DND-41 (cell line): ENCODE measurements at places on chromosomes 5 and 9.
A peak's percentile ranks its signal among the peaks of the same experiment; 100 is the strongest.

- no peaks in the 10 kb centered on the region for H3K4me1 ChIP-seq
- no peak for DNase-seq
- H3K4me3 ChIP-seq, result no peak overlapping the region
- H3K27ac ChIP-seq, result no peak overlapping the region
- H3K36me3 ChIP-seq, result no peaks in the 10 kb centered on the region
- no peaks in the 10 kb centered on the region for H3K27me3 ChIP-seq
These were observed 135.2 kb downstream of the PCSK1 start for GRCh38 chr5:96297867-96298266.

DNA sequence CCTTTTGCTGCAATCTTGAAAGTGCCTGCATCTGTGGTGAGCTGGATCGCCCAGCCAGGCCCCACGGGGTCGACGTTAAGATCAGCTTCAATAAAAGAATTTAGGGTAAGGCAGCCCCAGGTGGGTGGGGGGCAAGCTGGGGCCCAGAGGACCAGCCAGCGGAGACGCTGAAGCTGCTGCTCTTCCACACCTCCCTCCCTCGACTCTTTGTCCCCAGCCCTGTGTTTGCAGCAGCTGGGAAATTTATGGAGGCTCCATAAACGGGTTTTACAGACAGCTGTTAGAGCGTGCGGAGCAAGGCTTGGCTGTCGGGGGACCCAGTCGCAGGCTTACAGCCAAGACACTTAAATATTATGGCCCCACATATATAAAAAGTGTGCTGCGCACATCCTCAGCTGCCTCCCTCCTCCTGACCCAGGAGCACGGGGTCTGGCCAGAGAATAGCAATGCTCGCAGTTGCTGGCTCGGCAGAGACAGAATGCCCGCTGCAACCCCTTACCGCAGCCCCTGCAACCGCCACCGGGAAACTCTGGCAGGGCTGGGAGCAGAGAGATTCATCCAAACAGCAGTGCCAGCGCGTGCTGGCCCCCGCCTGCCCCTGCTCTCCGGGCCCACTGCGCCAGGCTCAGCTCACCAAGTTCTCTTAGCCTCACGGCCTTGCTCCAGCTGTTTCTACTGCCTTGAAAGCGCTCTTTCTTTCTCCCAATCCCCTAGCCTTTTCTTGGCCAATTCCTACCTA is 28.4 kb upstream of the MVB12B start:
- DNase-seq, result no peak
- H3K27ac ChIP-seq, result no peak overlapping the region
- H3K36me3 ChIP-seq, result no peaks in the 10 kb centered on the region

GRCh38 chr9:127570533-127571111 is 41.5 kb upstream of the STXBP1 start:
- no peak overlapping the region for H3K27ac ChIP-seq
- no peaks in the 10 kb centered on the region for H3K36me3 ChIP-seq
- no peak for DNase-seq
- peaks cover 11% of the 10 kb centered on the region for H3K4me1 ChIP-seq
- H3K4me3 ChIP-seq, result no peak overlapping the region
- no peaks in the 10 kb centered on the region for H3K27me3 ChIP-seq

- H3K4me3 ChIP-seq, result no peak overlapping the region
- H3K36me3 ChIP-seq, result no peaks in the 10 kb centered on the region
- H3K4me1 ChIP-seq, result peaks cover 19% of the 10 kb centered on the region
- H3K27ac ChIP-seq, result peak overlapping the region; percentile 8; the same call in 1 of the 2 replicates
- H3K27me3 ChIP-seq, result no peaks in the 10 kb centered on the region
- no peak for DNase-seq
These were observed 49.7 kb downstream of the PARP8 start for GRCh38 chr5:50716134-50716533.

- peaks cover 5% of the 10 kb centered on the region for H3K4me1 ChIP-seq
- no peaks in the 10 kb centered on the region for H3K36me3 ChIP-seq
- no peak overlapping the region for H3K4me3 ChIP-seq
- DNase-seq, result no peak
- no peaks in the 10 kb centered on the region for H3K27me3 ChIP-seq
These were observed 200.1 kb downstream of the DCP2 start for GRCh38 chr5:113176734-113177133.

DNA sequence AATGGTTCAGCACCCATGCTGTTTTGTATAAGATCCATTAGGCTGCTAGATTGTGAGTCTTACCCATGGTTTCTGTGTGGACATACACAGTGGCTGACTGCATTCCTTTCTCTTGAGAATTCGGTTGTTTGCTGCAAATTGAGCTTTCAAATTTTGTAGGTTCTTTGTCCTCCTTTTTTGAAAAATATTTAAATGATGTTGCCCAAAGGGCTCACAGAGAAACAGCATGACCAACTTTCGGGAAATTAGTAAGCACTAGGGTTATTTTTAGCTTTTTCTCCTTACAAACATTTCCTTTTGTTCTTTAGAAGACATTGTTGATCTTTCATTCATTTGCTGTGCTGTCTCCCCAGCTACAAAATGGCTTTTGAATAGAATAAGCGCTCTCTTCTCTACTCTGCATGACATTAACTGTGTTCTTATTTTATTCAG is 79.4 kb downstream of the NLN start:
- peaks cover 14% of the 10 kb centered on the region for H3K4me1 ChIP-seq
- no peaks in the 10 kb centered on the region for H3K27me3 ChIP-seq
- peaks cover 27% of the 10 kb centered on the region for H3K36me3 ChIP-seq
- no peak overlapping the region for H3K4me3 ChIP-seq
- H3K27ac ChIP-seq, result no peak overlapping the region

DNA sequence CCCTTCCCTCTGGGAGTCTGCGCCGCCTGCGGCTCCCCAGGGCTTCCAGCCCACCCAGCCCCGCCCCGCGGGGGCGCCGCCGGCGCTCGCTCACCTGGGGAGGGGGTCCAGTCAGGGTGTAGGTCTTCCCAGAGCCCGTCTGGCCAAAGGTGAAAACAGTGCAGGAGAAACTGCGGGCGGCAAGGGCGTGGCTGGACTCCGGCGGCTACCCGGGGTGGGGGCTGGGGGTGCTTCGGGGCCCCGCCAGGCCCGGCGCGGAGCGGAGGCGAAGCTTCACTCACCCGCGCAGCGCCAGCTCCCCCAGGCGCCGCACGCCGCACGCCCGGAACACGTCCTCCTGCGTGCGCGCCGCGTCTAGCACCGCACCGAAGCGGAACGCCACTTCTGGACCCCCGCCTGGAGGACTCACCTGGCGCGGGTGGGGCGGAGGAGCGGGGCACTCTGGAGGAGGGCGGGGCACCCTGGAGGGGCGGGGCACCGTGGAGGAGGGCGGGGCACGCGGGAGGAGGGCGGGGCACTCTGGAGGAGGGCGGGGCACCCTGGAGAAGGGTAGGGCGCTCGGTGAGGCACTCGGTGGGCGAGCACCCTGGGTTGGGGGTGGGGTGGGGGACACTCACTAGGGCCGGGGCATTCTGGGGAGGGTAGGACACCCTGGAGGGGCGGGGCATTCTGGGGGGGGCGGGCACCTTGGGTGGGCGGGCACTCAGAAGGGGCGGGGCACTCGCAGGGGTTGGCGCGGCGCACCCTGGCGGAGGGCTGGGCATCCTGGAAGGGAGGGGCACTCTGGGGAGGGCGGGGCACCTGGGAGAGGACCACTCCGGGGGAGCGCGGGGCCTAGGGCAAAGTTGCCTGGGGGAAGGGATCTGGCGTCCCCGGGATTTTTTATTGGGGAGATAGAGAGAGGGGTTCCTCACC is 814 bp downstream of the KIF12 start:
- H3K27ac ChIP-seq, result no peak overlapping the region
- no peaks in the 10 kb centered on the region for H3K36me3 ChIP-seq
- no peak overlapping the region for H3K4me3 ChIP-seq
- H3K27me3 ChIP-seq, result no peaks in the 10 kb centered on the region
- DNase-seq, result no peak

DNA sequence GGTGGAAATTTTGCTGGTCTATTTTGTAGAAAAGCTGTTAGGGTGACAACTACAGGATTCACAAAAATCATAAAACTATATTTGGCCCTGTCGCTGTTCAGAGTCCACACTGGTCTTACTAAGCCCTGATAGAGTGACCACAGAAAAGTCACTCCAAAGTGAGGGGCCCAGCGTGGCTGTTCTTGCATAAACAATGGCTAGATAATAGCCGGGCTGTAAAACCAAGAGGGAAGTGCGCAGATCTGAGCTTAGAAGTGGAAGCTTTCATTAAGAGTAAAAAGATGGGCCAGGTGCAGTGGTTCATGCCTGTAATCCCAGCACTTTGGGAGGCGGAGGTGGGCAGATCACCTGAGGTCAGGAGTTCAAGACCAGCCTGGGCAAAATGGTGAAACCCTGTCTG is 15.5 kb upstream of the CTSL start:
- no peaks in the 10 kb centered on the region for H3K36me3 ChIP-seq
- no peak overlapping the region for H3K4me3 ChIP-seq
- DNase-seq, result no peak
- H3K4me1 ChIP-seq, result no peaks in the 10 kb centered on the region

DNA sequence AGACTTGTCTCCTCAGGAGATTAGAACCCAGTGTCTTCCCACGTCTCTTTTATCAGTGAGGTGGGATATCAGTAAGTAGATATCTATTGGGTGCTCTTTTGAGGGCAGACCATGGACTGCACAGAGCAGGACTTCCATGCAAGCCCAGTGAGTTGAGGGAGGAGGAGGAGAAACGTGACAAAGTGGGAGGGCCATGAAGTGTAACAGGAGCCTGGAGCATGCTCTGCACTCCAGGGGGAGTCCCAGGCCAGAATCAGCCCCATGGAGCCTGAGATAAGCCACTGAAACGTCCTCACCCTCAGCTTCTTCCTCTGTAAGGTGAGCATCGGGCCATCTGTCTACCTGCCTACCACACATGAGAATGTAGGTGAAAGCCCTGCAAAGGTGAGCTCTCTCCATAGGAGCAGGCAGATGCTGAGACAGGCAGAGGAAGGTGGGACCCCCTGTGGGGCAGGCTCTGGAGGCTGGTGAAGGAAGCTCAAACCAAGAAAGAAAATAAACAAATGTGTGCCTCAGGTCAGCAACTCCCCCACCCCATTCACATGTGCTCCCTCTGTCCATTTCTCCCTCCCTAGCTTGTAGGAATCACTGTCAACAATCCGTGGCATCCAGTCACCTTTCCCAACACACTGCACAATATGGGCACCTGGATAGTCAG is 87.4 kb downstream of the NRG2 start:
- peaks cover 23% of the 10 kb centered on the region for H3K27me3 ChIP-seq
- H3K4me3 ChIP-seq, result no peak overlapping the region
- no peak for DNase-seq
- H3K27ac ChIP-seq, result no peak overlapping the region

DNA sequence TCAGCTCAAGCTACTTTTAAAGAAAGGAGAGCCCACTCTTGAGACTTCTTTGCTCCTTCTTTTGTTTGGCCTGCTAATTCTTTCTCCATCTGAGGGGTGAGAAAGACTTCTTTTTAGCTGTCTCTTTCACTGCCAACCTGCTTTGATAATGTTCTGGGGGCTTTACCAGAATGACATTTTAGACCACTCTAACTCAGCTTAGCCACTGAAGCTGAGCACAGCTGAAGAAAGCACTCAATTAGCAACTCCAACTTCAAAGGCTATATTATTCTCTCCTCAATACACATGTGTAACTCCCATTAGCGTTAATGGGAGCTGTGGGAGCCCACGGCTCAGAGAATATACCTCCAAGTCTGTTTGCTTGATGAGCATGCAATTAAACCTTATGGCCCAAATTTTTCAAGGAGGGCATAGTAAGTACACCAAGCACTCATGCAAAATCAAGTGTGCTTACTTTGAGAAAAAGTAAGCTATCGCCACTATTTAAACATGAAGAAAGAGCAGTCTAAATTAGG is 815.4 kb upstream of the DMAC1 start:
- H3K36me3 ChIP-seq, result no peaks in the 10 kb centered on the region
- no peak overlapping the region for H3K27ac ChIP-seq
- no peaks in the 10 kb centered on the region for H3K27me3 ChIP-seq
- no peaks in the 10 kb centered on the region for H3K4me1 ChIP-seq

DNA sequence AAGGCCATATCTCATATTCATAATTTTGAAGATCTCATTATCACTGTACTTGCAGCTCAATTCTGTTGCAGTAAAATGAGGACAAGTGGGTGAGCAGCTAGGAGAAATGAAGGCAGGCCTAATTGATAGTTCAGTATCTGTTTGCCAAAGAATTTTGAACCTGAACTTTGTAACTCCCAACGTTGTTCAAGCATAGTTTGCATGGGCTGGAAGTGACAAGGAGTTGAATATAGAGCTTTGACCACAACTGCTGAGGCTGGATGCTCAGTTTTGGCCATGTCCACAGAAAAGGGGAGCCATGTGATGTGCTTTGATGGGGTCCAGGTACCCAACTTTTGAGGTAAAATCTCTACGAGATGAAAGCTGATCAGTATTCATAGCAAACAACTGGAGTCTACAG is 177.5 kb downstream of the NXNL2 start:
- H3K27me3 ChIP-seq, result no peaks in the 10 kb centered on the region
- no peaks in the 10 kb centered on the region for H3K4me1 ChIP-seq
- H3K27ac ChIP-seq, result no peak overlapping the region
- H3K4me3 ChIP-seq, result no peak overlapping the region
- DNase-seq, result no peak
- no peaks in the 10 kb centered on the region for H3K36me3 ChIP-seq

DNA sequence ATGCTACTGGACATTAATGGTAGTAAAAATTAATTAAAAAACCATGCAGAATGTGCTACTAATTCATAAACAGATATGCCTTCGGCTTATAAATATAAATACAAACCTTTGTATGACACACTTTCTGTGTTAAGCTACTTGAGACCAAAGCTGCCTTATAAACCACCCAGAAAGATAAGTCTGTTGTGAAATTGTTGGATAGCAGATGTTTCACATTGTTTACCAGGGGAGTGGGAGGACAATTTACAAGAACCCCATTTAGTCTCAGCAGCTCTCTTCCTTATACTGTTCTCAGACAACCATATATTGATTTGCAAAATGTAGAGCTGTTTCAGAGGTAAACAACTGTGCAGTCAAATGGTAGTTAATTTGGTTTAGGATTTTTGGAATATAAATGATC is 524.4 kb downstream of the PRR16 start:
- no peaks in the 10 kb centered on the region for H3K36me3 ChIP-seq
- DNase-seq, result no peak
- H3K27ac ChIP-seq, result no peak overlapping the region
- H3K27me3 ChIP-seq, result no peaks in the 10 kb centered on the region
